ENCODE measurements at places on chromosomes 12 and 14. TPM values are rescaled to one million over a fixed set of nuclear protein-coding genes. Genes with fewer than 3 reads are reported as not detected.

Gene COL2A1
- polyA plus RNA-seq, result not detected

Gene APOLD1
- 0.68 TPM for polyA plus RNA-seq

Gene TMEM179
- polyA plus RNA-seq, result not detected

Gene KLRD1
- polyA plus RNA-seq, result 177 TPM

Gene FBLN5
- polyA plus RNA-seq, result 12.1 TPM

Gene MSRB3
- not detected for polyA plus RNA-seq

Gene RDH5
- polyA plus RNA-seq, result 0.90 TPM

Gene RND1
- polyA plus RNA-seq, result 0.90 TPM

Gene ALDH2
- polyA plus RNA-seq, result 0.45 TPM

Gene PLA2G1B
- polyA plus RNA-seq, result not detected

Gene SSTR1
- polyA plus RNA-seq, result not detected

Gene GUCY2C
- polyA plus RNA-seq, result not detected

Gene ZNF140
- 21.3 TPM for polyA plus RNA-seq

Gene ADSS1
- polyA plus RNA-seq, result 1.6 TPM

Gene LRTM2
- polyA plus RNA-seq, result not detected

All from CD8-positive, alpha-beta memory T cell (primary cell).